ENCODE measurements at places on chromosomes 16 and 17. TPM values are rescaled to one million over a fixed set of nuclear protein-coding genes. Genes with fewer than 3 reads are reported as not detected.

- no peak for DNase-seq
These were observed 13.8 kb downstream of the CTRL start for GRCh38 chr16:67917852-67918236.

DNA sequence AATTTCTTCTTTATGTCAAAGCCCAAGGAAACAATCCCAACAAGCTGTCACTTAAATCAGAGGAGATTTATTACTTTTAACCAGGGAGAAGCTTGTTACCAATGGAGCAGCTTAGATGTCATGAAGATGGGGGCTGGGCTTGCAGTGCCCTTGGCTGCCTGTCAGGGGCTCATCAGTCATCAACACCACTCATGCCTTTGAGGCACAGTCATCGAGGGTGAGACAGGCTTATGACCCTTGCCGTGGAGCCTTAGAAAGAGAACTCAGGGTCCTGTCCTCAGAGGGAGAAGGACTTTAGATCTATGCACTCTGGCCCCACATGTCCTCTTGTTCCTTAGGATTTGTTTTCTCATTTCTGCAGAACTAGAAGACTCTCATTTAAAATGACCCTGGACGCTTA, 318.3 kb downstream of the CBLN1 start:
- DNase-seq, result no peak

DNA sequence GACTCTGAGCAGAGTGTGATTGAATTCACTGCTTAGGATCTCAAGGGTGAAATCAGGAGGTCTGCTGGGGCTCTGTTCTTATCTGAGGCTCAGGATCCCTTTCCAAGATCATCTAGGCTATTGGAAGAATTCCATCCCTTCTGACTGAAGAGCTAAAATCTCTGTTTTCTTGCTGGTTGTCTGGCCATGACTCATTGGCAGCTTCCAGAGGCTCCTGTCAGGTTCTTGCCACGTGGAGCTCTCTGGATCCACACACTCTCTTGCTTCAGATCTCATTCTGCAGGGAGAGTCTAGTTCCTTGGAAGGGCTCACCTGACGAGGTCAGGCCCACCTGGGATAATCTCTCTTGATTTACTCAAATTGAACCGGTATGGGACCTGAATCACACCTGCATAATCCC, 930.7 kb downstream of the CDH8 start:
- no peak for DNase-seq

GRCh38 chr17:31310886-31311285, 3.0 kb downstream of the EVI2B start:
- no peak for DNase-seq

- no peak for DNase-seq
These were observed 12.9 kb downstream of the TRIM37 start for GRCh38 chr17:59093702-59094231.

Gene GIT1
- polyA plus RNA-seq, result 86.9 TPM

Gene CNEP1R1
- 33.9 TPM for polyA plus RNA-seq

DNA sequence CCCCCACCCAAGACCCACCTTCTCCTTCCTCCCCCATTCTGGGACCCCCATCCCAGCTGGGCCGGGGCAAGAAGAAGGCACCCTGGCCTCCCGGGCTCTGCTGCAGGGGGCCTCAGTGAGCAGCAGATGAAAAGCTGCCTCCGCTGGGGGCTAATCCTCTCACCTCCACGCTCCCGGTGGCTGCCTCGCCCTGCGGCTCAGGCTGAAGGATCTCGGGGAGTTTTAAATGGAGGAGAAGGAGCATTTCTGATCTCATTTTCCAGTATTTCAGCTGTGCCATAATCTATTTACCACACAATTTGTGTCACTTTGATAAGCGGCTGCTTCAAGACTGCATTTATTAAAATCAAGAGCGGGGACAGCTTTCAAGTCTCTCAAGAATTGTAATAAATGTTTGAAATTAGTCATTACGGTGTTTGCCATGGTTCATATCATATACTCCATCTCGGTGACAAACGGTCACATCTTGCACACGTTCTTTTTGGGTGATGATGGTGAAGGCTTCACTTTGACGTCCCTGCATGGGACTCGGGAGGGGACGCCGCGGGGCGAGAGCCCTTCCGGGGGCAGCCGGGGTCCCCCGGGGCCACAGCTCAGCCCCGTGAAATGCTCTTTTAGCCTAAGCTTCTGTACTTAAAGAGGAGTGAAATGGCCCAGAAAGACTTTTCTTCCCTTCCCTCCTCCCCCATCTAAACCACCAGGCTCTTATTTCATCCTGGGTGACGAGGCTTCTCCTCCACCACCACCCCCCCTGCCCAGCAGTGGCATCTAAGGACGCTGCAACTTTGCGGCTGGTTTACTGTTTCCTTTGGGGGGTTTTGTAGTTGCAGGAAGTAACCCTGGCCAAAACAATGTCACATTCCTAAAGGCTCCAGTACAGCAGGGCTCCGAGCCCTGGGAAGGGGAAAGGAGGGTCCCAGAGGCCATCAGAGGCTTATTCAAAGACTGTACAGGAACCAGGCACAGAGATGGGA, 313.1 kb upstream of the TNRC6C start:
- DNase-seq, result peak; percentile 68

Gene CACNA1G
- polyA plus RNA-seq, result 25.3 TPM

Gene CCL8
- not detected for polyA plus RNA-seq

- no peak for DNase-seq
These were observed 1.4 kb upstream of the TSPOAP1 start for GRCh38 chr17:58329810-58330537.

GRCh38 chr17:45394913-45395568, 37.6 kb downstream of the ARHGAP27 start:
- peak; percentile 75 for DNase-seq

Gene C1QTNF1
- polyA plus RNA-seq, result 7.1 TPM

GRCh38 chr16:71724320-71724751, at the start of gene PHLPP2:
Gene PHLPP2 (minus strand): TSS chr16:71724701. CDS start chr16:71714795, 9,906 bp downstream.
- no peak for DNase-seq

GRCh38 chr16:55037046-55037445, 106.4 kb downstream of the IRX5 start:
- DNase-seq, result no peak

- DNase-seq, result no peak
These were observed 5.6 kb downstream of the CORO6 start for GRCh38 chr17:29617125-29617480.

Gene APOBR
- polyA plus RNA-seq, result 0.87 TPM

DNA sequence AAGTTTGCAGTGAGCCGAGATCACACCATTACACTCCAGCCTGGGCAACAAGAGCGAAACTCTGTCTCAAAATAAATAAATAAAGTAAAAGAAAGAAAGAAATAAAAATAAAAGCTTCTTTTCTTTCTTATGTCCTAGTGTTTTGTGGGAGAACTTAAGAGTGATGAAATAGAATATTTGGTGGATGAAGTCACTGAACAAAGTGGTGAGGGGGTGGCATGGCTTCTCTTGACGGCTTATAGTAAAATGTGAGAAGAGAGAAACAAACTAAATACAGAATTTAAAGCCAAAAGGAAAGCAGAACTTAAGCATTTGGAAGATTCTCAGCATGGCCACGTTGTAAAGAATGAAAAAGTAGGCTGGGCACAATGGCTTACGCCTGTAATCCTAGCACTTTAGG, 15.3 kb downstream of the SGF29 start:
- no peak for DNase-seq

Gene PERCC1
- 0.35 TPM for polyA plus RNA-seq

Gene KRTAP9-8
- not detected for polyA plus RNA-seq

GRCh38 chr17:4503283-4504025, 4.8 kb downstream of the SPNS2 start:
- DNase-seq, result no peak

DNA sequence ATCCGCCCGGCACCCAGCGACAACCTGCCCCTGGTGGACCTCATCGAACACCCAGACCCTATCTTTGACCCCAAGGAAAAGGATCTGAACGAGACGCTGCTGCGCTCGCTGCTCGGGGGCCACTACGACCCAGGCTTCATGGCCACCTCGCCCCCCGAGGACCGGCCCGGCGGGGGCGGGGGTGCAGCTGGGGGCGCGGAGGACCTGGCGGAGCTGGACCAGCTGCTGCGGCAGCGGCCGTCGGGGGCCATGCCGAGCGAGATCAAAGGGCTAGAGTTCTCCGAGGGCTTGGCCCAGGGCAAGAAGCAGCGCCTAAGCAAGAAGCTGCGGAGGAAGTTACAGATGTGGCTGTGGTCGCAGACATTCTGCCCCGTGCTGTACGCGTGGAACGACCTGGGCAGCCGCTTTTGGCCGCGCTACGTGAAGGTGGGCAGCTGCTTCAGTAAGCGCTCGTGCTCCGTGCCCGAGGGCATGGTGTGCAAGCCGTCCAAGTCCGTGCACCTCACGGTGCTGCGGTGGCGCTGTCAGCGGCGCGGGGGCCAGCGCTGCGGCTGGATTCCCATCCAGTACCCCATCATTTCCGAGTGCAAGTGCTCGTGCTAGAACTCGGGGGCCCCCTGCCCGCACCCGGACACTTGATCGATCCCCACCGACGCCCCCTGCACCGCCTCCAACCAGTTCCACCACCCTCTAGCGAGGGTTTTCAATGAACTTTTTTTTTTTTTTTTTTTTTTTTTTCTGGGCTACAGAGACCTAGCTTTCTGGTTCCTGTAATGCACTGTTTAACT, 1.0 kb downstream of the NOG start:
- no peak for DNase-seq

DNA sequence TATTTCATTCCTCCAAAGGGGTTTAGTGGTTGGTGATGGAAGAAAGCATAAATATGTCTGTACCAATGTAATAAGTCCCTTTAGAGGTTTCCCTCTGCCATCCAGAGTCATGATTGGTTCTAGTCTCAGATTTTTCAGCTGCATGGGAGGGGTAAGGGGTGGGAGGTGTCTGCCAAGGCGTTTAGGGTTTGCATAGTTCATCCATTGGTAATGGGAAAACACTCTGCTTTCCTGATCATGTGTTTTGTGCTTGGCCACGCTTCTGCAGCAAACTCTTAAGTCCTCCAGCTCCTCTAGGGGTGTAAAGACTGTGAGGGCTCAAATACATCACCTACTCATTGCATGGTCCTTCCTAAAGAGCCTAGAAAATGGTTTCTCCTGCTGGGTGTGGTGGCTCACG, 29.8 kb downstream of the LIG3 start:
- DNase-seq, result no peak

DNA sequence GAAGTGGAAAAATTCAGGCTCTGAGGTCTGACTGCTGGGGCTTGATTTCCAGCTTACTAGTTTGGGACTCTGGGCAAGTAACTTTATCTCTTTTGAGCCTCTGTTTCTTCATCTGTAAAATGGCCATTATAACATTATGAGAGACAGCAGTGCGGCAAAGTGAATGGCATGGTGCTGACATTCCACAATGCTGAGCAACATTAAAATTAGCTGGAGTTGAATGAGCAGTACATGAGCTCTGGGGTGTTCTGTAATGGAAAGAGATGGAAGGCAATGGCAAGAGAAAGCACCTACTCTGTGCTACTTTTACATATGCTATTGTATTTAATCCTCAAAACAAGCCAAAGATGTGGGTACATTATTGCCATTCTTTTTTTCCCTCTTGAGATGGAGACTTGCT, 535.7 kb upstream of the CDH11 start:
- DNase-seq, result no peak

Gene ESRP2
- 1.2 TPM for polyA plus RNA-seq

GRCh38 chr16:68236137-68236825, 354 bp upstream of the ESRP2 start:
- DNase-seq, result no peak

DNA sequence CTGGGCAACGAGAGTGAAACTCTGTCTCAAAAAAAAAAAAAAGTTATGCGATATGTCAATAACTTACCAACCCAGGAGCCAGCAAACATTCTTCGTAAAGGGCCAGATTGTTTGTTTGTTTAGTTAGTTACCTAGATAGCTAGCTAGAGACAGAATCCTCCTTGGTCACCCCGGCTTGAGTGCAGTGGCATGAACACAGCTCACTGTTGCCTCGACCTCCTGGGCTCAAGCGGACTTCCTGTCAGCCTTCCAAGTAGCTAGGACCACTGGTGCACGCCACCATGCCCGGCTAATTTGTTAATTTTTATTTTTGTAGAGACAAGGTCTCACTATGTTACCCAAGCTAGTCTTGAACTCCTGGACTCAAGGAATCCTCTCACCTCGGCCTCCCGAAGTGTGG, 113.0 kb downstream of the LITAF start:
- no peak for DNase-seq

DNA sequence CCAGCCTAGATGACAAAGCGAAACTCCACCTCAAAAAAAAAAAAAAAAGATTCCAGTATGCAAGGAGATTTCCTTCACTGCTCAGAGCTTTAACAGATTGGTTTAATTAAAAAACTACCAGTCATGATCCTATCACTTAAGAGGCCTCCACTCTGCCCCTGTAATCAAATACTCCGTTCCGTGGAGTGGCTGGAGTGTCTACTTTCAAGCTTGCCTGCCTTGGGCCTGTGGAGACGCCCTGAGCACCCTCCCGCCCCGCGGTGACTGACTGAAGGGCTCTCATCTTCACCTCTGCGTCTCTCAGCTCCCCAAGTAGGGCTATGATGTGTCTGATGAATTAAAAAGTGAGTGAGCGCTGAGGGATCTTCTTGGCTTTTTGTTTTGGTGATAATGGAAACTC, 25.3 kb upstream of the TRPV3 start:
- DNase-seq, result no peak

Gene NGFR
- polyA plus RNA-seq, result 43.3 TPM

- no peak for DNase-seq
These were observed 7.5 kb downstream of the N4BP1 start for GRCh38 chr16:48602356-48603014.

- DNase-seq, result peak; percentile 76
These were observed 159.4 kb upstream of the CHMP6 start for GRCh38 chr17:80832266-80832676.

GRCh38 chr16:63129411-63130125, 1093.3 kb upstream of the CDH8 start:
- DNase-seq, result no peak

DNA sequence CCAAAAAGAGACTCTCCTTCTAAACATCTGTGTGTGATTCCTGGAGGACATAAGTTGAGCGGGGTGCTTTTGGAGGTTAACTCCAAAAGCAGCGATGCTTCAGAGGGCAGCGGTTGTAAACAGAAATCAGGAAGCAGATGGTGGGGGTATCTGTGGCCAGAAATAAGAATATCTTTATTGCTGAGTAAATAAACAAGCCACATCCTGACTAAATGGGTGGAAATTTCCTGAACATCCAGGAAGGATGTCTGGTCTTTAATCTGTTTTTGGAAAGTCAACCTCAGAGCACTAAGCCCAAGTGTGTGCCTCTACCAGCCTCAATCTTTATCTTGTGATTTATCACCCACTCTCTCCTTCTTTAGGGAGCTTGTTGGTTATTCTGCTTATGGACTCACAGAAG, 123.3 kb downstream of the CDH13 start:
- no peak for DNase-seq

DNA sequence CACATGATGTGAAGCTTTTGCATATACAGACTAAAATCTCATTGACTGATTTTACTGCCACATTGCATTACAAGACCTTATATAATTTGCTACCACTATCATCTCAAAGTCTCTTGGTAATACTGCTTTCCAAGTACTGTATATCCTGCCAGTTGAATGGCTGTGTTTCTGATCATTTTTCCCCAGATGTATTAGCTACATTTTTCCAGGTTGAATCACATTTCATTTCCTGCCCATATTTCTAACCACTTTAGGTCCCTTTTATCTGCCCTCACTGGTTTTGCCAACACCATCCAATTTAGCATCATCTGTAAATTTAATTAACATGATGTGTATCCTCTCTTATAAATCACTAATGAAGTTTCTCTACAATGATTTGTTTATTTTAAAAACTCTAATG, 365.7 kb upstream of the PMFBP1 start:
- DNase-seq, result no peak

Gene GSDMA
- polyA plus RNA-seq, result 0.41 TPM

GRCh38 chr17:38343608-38344419, at the start of gene GPR179:
Gene GPR179 (minus strand): TSS chr17:38343956. CDS start chr17:38343789, 167 bp downstream.
- peak; percentile 73 for DNase-seq

GRCh38 chr17:44990994-44991393, 22.9 kb upstream of the C1QL1 start:
- no peak for DNase-seq
